COLO829 (cell line): ENCODE measurements at places on chromosomes 1 and 21.

GRCh38 chr1:37765916-37766664, 1.2 kb upstream of the EPHA10 start:
- no peak for DNase-seq

- no peak for DNase-seq
Measured at GRCh38 chr1:227845147-227845458, 29.6 kb downstream of the PRSS38 start.

DNA sequence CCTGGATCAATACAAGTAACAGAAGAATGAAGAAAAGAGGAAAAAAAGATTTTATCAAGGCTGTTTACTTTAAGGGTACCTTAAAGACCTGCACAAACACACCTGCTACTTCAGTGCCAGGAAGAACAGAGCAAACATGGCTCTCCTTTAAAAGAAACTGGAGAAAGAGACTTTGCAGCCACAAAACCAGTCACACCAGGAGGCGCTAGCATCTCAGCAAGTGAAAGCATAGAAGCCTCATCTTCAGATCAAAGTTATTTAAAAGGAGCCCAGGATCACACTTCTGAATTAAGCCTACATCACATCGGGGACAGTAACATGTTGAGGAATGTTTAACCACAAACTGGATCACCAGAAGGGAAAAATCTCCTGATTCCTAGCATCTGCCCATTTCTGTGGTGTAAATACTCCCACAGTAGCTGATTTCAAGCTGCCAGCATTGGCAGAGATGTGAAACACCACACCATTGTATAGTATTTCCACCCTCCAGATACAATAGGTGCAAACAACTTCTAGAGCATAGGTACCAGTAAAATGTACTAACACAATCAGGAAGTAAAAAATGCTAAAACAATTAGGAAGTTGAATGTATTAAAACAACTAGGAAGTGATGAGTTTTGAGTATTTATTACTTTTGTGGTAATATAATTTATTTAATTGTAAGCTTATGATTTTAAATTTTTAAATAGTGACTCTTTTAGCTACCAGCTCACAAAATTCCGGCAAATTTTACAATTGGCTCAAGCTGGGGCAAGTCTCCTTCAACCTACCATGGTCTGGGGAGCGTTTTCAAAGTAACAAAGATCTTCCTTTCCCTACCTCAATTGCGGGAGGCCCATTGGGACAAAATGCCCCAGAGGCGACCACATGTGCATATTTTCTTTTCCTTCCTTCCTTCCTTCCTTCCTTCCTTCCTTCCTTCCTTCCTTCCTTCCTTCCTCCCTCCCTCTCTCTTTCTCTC, 105.3 kb upstream of the CLDN14 start:
- no peak for DNase-seq

GRCh38 chr1:119582801-119583200, 65.3 kb downstream of the ZNF697 start:
- no peak for DNase-seq

DNA sequence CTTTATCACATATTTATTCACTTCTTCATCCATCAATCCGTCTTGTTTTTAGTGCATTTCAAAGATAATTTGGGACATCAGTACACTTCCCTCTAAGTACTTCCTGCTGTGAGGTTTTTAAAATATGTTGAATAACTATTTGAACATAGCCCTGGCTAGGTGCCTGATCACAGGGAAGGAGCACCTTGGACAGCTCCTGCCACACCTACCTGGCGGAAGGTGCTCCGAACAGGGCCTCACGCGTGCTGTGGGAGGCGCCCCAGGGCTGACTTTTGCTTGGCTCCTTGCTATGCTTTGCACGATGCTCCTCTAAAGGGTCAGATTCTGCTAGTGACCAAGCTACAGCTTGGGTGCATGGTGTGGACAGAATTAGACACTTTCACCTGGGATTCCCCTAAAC, 4.9 kb upstream of the ATXN7L2 start:
- DNase-seq = no peak

DNA sequence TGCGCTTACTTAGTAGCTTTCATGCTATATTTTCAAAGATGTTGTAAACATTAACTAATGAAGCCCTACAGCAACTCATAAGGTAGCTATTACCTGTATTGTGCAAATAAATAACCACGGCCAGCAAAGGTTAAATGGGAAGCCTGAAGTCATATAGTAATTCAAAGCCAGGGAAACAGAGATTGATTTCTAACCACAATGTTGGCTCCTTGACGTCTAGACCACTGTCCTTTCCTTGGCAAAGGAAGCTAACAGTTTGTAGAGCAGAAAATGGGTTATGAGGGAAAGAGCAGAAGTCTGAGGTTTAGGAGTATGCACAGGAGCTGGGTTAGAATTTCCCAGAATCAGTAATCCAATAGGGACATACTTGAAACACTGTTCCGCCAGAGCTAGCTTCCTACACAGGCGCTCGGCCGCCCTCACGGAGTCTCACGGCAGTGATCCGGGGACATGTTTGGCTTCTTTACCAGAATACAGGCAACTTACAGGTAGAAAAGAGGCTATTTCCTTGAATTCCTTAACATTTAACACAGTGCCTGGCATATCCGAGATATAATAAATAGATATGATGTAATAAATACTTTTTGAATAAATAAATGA, 298.8 kb upstream of the LYPLAL1 start:
- DNase-seq = no peak

DNA sequence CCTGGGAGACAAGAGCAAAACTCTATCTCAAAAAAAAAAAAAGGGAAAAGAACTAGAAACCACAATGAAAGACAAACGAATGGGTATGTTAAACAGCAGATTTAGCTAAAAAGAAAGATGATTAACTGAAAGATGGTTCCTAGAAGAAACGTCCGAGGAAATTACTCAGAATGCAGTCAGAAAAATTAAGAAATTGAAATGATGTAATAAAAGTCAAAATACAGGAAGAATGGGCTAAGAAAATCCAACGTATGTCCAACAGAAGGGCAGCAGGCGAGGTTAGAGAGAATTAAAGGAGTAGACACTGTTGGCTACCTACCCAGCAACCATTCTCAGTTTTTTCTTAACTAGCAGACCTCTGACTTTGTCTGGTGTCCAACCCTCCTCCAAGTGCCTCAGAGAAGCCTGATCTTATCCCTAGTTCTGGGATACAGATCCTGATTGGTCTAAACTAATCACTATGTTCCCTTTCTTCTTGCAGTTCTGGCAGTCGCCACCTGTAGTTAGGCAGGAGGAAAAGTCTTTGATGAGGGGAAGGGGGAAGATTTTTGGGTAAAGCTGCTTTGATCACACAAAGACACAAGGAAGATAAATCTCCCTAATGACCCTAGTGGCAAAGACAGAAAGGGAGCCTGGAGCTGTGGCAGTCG, 25.7 kb downstream of the GPR161 start:
- no peak for DNase-seq

DNA sequence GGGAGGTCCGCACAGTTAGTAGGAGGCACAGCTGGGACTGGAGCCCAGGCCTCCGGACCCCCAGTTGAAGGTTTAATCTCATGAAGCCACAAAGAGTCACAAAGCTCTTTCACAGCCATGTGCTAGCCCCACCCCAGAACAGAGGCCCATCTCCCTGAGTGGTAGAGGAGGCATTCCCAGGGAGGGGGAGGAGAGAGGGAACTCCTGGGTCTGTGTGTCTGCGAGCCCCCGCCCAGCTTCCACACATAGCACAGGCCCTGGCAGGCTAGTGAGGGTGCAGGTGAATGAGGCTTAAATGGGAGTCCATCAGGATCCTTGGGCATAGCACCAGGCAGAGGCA, 197.8 kb downstream of the MATN1 start:
- no peak for DNase-seq
